ENCODE measurements at places on chromosomes 2 and 18.
A peak's percentile ranks its signal among the peaks of the same experiment; 100 is the strongest.

GRCh38 chr2:236974752-236975151 is 110.9 kb upstream of the COPS8 start:
- DNase-seq = no peak

GRCh38 chr2:113148606-113149552 is 21.5 kb downstream of the IL1RN start:
- DNase-seq = no peak

DNA sequence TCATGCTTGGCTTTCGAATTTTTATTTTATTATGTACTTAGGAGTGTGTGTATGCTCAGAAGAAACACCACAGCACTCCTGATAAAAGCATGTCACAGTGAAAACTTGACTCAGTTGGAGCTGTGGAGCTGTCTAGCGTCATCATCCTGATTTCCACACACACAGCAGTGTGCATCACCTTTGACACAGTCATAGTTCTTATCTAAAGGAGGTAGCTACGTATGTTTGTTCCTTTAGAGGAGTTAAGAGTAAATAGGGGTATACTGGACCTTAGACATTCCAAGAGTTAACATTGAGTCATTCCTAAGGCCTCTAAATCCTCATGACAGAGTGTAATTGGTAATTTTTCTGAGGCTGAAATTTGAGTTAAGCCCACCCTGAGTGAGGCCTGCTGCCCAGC is 96.9 kb downstream of the PHLPP1 start:
- DNase-seq = no peak

DNA sequence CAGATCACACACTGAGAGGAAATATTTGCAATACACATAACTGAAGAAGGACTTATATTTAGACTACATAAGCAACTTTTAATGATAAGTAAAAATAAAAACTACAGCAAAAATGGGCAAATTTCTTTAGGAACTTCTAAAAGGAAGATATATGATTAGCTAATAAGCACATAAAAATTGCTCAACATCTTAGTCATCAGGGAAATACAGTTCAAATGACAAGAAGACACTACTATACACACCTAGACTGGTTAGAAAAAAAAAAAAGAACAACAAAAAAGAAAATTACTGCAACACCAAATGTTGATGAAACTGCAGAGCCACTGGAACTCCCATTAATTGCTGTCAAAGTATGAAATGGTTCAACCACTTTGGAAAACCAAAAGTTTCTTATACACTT is 1247.5 kb upstream of the ACVR2A start:
- no peak for DNase-seq

DNA sequence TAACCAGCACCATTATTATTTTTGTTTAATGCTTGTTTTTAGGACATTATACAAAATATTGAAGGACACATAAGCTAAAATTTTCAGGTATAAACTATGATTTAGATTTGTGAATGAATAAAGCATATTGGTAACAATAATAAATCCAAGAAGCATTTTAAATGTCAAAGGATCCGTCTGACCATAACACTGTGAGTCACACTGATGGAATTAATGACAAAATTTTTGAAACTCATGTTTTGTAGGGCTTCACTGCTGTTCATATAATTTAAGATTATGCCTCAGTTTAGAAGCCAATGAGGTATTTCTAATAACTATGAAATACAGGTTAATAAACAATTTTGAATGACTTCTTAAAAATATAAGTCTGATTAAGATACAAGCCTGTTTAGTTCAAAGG is 124.6 kb downstream of the TMEFF2 start:
- no peak for DNase-seq

GRCh38 chr2:132038179-132038882 is 123.4 kb downstream of the ANKRD30BL start:
- no peak for DNase-seq

DNA sequence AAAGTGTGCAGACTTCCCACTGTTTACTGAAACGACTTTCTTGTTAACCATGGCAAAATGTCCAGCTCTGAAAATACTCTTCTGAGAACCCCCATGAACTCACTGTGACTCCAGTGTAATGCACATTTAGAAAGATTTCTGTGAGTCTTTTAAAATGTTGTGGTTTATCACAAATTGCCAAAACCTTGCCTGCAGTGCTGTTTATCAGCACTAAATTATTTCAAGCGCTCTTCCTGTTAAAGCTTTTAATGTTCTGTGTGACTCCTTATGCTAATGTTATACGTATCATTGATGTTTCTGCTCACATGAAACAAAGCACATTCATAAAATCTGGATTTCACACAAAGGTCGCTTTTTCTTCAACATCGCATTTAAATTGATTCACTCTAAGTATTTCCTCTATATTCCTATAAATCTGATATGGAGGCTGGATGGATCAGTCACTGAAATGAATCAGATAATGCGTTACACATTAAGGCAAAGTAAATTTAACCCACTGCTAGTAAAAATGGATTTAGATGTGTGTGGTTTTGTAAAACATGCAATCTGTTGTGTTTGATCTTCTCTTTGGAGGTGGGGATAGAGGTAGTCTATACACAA is 521.2 kb downstream of the NYAP2 start:
- DNase-seq = no peak

- DNase-seq = no peak
These were observed 7.4 kb downstream of the WDR43 start for GRCh38 chr2:28901841-28902240.

DNA sequence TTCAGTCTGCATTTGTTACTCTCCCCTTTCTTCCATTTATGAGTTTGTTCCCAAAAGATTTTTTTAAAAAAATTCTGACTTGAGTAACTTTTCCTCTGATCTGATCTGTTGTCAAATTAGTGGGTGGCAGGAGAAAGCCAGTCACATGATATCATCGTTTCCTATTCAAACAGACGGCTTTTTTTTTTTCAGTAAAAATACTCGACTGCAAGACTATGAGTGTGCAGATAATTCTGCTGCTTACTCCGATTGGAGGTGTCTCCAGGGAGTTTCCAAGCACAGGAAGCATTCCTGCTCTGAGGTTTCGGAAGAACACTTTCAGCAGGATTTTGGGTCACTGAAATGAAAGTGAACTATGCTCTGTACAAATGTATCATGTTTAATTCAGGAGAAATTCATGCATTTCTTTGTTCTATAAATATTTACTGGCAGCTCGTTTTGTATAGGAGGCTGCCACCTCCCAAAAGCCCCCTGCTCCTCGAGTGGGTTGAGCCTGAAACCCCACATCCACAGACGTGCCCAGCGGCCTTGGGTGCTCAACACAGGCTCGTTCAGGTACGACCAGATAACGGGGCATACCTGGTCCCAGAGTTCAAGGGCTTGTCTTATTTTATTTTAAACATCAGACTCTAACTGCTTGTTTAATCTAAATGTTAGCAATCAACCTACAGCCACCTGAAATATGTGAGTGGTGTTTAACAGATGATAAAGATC is 126.9 kb upstream of the ZNF516 start:
- DNase-seq = peak; percentile 18

GRCh38 chr18:78975292-78975691 is 4.3 kb upstream of the SALL3 start:
- no peak for DNase-seq

DNA sequence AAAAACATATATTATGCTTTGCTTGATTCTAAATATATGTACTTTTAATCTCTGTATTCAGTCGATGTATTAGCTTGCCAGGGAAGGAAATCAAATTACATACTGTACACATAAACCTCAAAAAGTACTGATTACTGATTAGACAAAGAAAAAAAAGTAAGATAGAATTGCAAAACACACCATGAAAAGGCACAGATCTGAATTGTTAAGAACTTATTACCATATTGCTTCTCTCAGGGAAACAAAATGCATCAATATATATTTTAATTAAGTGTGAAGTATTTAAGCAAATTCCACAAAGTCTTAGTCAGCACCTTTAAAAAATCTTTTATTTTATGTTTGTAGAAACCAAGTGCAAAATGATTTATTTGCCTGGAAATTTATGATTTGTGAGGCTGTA is 309.3 kb downstream of the RNF144A start:
- no peak for DNase-seq

DNA sequence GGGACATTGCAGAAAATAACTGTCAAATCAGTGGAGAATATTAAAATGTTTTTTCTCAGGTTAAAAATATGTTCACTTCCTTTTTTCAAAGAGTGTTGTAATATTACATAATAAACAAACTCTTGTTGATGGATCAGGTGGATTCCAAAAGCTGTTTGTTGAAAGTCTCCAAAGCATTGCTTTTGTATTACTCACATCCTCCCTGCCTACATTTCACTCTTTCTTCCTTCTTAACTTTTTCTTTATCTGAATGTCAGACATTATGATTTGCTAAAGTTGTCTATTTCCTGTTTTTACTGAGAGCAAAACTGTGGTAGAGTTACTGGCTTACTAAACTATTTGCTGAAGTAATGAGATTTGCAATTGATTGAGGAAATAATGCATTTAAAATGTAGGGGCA is 92.1 kb downstream of the CDH19 start:
- DNase-seq = no peak

DNA sequence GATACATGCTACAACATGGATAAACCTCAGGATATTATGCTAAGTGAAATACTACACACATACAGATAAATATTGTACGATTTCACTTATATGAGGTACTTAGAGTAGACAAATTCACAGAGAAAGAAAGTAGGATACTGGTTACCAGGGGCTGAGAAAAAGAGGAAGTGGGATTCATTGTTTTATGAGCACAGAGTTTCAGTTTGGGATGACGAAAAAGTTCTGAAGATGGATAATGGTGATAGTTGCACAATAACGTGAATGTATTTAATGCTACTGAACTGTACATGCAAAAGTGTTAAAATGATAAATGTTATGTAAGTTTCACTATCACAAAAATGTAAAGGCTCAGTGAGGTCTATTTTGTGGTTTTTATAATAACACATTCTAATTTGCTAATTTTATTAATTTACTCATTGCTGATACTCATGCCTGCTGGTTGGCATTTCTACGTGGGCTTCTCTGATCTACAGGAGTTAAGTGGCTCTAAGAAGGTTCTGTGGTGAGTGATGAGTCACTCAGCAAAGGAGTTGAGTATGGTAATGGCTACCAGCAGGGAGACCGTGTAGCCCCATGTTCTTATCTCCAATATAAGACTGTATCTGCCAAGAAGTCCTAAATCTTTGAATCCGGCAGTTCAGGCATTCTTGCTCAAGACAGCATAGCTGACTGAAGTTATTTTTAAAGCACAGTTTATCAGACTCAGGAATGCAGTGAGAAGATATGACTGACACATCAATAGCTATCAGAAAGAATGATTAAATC is 41.1 kb downstream of the UPP2 start:
- no peak for DNase-seq

- peak; percentile 17 for DNase-seq
These were observed 23.7 kb downstream of the METTL4 start for GRCh38 chr18:2547477-2548087.

- DNase-seq = peak; percentile 36
These were observed 15.7 kb downstream of the STK39 start for GRCh38 chr2:168231609-168232241.

- DNase-seq = no peak
These were observed 24.9 kb downstream of the CCNT2 start for GRCh38 chr2:134943540-134943939.

GRCh38 chr2:161881465-161881864 is 192.6 kb downstream of the DPP4 start:
- no peak for DNase-seq

DNA sequence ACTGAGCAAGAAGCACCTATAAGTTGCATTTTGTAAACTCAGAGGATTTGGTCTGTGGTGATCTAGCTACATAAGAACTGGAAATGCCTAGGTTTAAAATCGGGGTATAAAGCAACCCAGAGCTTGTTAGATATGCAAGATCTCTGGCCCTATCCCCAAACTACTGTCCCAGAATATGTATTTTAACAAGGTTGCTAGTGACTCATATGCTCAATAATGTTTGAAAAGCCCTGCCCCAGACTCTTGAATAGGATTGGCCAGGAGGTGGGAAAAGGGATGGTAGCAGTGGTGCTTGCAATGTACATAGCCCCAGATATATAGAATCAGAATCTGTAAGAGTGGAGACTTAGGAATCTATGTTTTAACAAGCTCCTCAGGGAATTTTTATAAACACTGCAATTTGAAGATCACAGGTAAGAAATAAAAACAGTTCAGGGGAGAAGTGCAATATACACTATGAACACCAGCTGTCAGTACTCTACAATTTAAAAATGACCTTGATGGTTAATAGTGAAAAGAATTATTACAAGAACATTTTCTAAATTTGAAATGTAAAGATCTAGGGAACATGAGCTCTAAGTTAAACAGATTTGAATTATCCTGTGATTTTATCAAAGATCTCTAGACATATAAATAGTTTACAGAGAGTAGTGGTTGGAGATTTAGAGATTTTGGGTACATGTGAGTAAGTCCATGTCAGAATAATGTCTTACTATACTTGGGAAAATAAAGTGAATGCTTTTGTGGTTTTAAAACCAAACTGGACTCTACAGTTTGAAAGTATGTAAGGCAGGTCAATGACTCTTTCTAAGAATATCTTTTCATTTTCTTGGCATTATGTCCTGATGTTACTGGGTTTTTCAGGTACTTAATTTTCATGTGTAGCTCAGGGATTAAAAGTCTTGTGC is 7.7 kb upstream of the MMADHC start:
- DNase-seq = no peak

DNA sequence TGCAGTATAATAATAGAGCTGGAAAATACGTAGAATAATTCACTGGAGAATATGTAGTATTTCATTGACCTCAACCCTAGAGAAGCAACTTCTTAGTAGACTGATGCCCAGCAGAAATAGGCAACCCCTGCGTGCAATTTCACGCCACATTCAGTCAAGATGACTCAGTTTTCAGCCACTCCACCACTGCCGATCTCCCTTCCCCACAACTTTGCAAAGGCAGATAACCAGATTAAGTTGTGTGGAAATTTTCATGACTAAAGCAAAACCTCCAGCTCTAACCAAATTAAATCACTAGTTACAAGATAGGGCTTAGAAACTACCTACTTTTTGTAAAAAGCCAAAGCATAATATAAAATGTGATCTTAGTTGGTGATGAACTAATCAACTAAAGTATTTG is 63.3 kb upstream of the STK17B start:
- DNase-seq = no peak

- no peak for DNase-seq
These were observed 40.1 kb downstream of the RTN4 start for GRCh38 chr2:55010149-55010591.

DNA sequence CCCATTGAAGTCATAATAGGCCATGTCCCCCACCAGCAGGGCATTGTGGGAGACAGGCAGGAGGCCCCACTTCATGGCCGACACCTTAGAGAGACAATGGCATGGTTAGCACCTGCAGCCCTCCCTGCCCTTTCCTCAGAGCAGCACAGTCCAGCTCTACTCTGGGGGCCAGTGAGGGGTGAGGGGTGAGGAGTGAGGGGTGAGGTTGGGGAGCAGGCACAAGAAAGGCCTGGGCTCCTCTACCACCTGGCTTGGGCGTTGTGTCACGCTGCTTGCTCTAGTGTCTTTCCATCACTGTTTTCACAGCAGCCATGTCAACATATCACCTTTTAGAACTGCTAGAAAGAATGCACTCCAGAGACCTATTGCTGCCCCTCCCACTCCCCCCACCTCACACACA is 77.2 kb downstream of the ADD2 start:
- no peak for DNase-seq

DNA sequence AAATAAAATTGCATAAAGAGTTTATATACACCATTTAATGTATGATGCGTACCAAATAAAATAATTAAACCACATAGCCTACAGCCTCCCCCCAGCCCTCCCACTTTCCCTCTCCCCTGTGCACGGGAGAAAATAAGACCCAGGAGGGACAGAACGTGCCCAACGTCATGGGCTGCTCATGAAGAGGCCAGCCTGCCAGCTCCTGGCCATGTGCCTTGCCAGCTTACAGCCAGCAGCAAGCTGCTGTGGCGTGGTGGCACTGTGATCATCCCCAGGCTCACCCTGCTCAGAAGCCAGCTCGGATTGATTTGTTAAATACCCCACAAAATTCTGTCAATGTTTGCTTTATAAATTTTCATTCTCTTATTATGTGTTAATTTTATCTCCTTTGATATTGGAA is 7.6 kb downstream of the GPR148 start:
- no peak for DNase-seq
